ENCODE measurements at places on chromosomes 6 and 20.

- DNase-seq = no peak
These were observed 75.8 kb downstream of the SNAP91 start for GRCh38 chr6:83633149-83633548.

DNA sequence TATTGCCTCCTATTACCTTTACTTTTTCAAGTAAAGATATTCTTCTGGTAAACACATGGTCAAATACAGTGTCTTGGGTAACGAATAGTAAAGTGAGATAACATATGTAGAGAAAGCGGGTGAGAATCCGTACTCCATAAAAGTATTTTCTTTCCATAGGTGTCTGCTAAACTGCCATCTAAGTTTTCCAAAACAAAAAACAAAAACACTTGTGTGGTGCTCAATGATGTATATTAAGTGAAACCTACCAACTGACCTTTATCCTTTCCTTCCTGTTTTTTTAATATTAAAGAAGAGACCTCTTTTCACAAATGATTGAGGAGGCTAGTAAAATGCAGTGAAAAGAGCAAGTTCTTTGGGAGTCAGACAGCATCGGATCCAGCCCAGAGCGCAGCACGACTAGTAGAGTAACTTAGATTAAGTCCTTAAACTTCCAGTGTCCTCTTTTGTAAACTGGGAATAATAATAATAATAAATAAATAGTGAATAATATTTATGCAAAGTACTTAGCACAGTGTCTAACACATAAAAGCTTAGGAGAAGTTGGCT lies 437 bp upstream of the CDKAL1 start:
- DNase-seq = no peak

- no peak for DNase-seq
These were observed 14.2 kb downstream of the VAPB start for GRCh38 chr20:58403272-58403671.

GRCh38 chr20:45347297-45347935 lies 808 bp downstream of the SDC4 start:
- DNase-seq = no peak

GRCh38 chr20:43322851-43323250 lies 133.1 kb upstream of the PTPRT start:
- DNase-seq = no peak

DNA sequence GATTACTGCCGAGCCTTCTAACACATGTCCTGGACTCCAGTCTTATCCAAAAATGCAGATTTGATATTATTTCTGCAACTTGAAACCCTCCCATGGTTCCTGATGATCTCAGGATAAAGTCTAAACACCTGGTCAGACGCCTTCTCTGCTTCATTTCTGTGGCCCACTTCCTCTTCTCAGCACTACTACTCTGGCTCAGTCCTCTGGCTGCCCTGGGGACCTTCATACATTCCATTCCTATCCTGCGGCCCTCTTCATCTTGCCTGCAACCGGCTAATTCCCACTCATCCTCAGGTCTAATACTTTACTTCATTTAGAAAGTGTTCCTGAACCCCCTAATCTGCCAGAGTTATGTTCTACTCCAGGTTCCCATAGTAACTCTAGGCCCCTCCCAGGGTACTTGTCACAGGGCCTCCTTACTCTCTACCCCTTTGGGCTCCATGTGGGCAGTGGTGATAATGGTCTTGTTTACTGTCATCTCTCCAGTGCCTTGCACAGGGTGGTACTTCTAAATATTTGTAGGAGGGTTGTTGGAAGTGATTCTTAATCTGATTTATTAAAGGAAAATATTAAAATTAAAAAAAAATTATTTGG lies 18.9 kb downstream of the MAN1A1 start:
- no peak for DNase-seq

DNA sequence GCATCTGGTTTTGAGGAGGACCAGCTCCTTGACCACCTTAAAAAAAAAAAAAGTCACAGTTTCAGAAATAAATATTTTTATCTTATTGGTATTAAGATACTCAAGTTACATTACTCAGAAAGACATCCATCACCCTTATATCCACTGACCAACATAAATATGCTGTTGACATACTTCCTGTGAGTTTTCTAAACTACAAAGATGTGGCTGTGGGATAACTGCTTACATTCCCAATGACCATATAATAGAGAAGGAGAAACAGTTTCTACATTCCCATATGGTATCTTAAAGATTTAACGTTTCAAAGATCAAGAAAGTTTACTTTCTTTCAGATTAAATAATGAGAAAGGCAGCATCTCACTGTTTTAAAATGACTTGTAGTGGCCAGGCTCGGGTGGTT lies 46.3 kb downstream of the TP53INP2 start:
- no peak for DNase-seq

DNA sequence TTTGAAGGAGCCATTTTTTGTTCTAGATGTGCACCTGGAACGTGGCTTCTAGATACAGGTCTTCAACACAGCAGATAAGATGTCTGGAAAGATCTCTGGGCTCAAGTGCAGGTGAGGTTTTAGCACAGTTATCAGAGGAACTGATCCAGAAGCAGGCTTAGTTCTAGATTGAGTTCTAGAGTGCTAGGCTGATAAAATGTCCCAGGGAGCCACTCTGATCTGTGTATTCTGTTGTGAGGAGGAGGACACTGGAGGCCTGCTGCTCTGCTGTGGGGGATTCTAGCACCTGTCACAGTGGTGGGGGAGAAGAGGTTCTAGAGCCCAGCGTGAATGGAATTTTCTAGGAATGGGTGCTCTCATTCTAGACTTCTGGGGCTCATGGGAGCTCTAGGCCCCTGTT lies 12.0 kb upstream of the CCM2L start:
- DNase-seq = no peak

DNA sequence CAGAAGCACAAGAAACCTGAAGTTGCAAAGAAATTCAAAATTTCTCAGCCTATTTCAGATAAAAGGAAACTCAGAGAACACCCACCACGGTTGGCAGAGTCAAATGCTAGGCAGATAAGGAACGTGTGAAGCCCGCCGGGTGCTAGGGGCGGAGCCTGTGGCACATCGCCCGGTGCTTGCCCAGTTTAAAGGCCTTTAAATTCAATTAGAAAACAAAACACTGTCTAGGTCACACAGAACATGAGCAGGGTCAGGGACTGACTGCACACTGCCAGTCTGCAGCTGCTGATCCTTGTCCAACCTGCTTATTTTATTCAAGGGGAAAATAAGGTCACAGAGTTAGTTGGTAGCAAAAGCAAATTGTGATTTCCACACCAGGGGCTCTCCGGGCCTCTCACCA lies 75.8 kb downstream of the PSMG4 start:
- DNase-seq = no peak

- DNase-seq = no peak
These were observed 85.6 kb downstream of the CAP2 start for GRCh38 chr6:17478946-17479345.

DNA sequence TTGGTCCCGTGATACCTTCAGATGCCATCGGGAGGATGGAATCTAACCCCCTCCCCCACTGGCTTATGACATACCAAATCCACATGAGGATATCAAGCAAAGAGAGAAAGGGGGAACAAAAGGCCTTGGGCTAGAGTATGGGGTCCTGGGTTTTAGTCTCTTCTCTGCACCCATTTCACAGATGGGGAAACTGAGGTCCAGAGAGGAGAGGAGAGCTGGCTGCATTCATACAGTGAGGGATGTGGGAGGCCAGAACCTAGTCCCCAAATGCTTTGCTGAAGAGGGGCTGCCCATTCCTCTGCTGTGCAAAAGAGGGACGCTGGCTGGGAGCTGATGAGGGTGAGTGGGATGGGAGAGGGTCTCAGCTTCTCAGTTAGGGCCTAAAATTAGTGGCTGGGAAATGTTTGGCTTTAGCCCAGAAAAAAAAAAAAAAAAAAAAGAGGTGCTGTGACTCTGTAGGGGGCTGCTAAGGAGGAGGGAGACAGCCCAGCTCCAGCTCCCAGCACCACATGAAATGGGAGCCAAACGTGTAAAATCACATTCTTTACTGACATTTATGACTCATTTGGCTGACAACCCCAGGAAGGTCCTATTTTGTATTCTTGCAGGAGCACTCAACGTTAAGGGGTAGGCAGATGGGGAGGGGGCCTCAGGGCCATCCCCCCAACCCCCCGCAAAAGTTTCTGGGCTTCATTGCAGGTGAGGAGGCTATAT lies 11.9 kb downstream of the XKR7 start:
- no peak for DNase-seq

GRCh38 chr6:42940493-42941045 lies 11.3 kb downstream of the CNPY3 start:
- DNase-seq = no peak

DNA sequence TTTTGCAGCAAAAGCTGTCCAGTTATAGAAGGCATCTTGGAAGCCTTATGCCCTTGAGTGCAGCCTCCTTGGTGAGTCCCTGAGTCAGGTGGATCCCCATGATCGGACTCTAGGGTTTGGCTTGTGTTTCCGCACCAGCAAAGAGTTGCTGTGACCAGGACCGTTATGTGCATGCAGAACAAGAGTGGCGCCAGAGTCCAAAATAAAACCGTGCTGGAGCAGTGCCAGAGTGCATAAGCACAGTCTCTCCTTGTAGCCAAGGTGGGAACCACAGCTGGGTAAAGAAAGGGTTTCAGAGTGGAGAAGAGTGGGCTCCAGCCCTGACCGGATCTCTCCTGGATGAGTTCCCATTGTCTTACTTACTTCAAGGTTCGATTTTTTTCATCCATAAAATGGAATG lies 58.6 kb downstream of the FOXA2 start:
- DNase-seq = no peak

DNA sequence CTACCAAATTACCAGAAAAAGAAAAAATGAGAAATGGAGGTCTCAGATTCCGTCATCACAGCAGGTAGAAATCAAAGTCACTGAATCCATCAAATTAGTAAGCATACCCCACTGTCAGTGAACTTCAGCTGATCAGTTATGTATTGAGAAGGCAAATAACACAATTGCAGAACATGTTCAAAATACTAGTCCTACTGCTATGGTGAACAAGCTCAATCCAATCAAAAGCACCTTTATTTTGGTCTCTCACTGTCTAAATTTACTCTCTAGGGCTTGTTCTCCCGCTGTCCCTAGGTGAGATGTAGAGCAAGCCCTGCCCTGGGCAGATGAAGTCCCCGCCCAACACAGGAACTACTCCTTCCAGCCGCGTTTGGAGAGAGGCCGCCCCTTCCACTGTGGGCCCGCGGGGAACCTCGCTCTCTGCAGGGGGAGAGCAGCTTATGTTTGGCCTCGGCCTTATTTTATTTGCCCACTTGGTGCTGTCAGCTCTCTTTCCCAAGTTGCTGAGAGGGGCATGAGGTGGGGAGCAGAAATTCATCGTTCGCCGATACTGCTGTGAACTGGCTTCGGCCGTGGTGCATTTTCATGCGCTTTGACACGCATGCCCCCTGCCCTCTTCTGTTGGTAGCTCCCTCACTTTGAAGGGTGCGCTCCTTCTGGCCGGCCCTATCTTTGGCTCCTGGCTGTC lies 14.3 kb upstream of the MAP1LC3A start:
- no peak for DNase-seq

GRCh38 chr20:25643716-25644115 lies 19.9 kb upstream of the NANP start:
- DNase-seq = no peak

DNA sequence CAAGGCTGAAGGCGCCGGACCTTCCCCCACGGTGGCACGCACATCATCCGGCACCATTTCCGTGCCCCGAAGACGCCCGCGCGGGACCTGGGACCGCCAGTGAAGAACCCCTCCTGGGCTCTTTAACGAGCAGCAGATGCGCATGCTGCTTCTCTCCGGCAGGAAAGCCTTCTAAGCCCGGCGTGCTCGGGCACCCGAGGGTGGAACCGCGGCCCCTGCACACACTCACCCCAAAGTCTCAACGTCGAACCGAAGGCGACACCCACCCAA lies 240 bp downstream of the FOXQ1 start:
- no peak for DNase-seq

DNA sequence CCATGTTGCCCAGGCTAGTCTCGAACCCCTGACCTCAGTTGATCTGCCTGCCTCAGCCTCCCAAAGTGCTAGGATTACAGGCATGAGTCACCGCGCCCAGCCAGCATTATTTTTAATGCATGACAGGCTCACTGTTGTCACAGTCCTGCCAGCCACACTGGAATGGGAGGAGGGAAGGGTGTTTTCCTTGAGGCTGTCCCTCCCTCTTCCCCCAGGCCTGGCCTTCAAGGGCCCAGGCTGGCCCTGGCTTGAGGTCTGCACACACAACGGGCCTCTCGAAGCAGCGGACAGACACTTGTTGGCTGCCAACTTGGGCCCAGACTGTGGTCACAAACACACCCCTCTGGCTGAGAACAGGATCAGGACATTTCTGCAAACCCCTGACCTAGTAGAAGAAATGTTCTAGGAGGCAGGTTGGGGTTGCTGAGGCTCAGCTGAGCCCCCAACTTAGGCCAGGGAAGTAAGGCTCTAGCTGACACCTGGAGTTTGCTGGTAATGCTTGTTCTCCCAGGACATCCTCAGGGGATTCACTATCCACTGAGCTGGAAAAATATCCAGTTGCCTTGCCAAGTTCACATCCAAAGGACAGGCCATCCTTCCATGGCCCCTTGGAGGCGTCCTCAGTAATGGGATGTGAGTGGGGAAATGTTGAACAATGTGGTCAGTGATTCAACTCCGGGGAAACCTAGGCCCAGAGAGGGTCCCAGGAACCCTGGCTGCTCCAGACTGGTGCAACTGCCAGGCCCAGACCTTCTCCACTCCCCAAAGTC lies 9.9 kb downstream of the SNTA1 start:
- peak; percentile 68 for DNase-seq

- DNase-seq = no peak
These were observed 22.4 kb downstream of the TRMT6 start for GRCh38 chr20:5927749-5928462.

- no peak for DNase-seq
These were observed 220.7 kb downstream of the UST start for GRCh38 chr6:148967541-148967956.

- DNase-seq = no peak
These were observed 118.6 kb downstream of the OGFRL1 start for GRCh38 chr6:71406865-71407860.

- DNase-seq = no peak
These were observed 4.5 kb downstream of the IYD start for GRCh38 chr6:150373260-150373701.

- no peak for DNase-seq
These were observed 201.7 kb upstream of the SASH1 start for GRCh38 chr6:148140772-148141557.

GRCh38 chr6:101069191-101069795 lies 188.2 kb upstream of the ASCC3 start:
- peak; percentile 8 for DNase-seq

GRCh38 chr20:25269833-25270170 lies 21.9 kb downstream of the PYGB start:
- no peak for DNase-seq

DNA sequence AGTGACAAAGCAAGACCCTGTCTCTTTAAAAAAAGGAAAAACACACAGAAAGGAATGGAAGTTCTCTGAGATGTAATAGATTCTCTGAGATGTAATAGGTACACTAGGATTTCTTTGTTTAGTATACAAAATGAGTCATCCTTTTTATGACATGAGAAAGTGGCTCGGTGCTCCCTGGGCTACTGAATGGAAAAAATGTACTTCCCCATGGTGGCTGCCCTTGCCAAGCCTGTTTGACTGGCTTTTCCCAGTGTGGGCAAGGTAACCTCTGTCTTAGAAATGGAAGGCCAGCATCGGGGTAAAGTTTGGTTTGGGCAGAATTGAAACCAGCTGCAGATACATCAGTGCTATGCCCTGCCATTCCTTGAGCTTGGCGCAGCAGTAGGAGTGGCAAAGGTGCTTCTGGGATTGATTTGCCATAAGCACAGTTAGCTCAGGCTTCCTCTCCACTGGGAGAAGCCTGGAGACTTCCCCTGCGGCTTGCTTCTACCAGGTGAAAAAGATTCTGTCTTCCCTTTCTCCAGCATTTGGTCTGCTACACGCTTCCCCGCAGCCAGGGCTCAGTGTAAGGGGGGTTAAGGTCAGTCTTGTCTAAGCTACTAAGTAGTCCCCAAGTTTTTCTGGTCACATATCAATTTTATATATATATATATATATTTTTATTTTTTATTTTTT lies 24.5 kb downstream of the ARFGEF2 start:
- no peak for DNase-seq

All from hepatic stellate cell (primary cell).